ENCODE measurements at places on chromosomes 1 and 21.

GRCh38 chr1:52862666-52863458 lies 20.3 kb downstream of the ZYG11A start:
- no peak for DNase-seq

DNA sequence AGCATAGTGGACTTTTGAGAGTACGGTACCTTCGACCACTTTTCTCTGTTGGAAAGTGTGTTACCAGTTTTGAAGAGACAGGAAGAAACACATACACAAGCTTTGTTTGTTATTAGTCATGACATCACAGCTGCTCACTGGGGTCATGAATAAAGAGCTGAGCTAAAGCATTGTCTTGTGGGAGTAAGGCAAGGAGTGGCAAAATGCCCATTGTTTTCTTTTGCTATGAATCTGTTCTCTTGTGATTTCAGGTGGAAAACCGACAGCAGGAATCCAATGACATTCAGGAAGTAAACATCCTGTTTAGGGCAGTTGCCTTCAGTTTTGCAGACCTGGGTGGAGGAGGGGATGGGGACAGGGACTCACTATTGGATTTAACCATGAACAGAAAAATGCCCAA lies 66.2 kb downstream of the RGL1 start:
- no peak for DNase-seq

- no peak for DNase-seq
These were observed 463.4 kb downstream of the CAMTA1 start for GRCh38 chr1:7248549-7249199.

DNA sequence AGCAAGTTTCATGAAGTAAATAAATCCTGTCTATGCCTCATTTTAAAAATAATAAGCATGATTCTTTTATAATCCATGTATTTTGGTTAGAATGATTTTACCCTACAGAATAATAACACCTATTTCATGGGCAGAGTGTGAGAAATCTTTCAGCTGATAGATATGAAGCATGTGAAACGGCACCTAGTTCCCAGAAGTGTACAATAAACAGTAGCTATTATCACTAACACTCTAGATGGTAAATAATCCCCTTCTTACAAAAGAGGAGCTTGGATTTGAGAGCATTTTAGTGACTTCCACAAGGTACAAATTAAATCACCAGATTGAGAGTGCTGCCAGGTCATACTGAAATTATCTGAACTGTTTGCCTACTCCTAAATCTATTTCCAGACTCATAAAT lies 95.3 kb upstream of the NRIP1 start:
- no peak for DNase-seq

- no peak for DNase-seq
These were observed 5.1 kb upstream of the CAPN8 start for GRCh38 chr1:223670458-223671159.

GRCh38 chr1:204928671-204929486 lies 58.2 kb downstream of the NFASC start:
- DNase-seq: no peak

GRCh38 chr1:31753707-31754349 lies 10.3 kb downstream of the ADGRB2 start:
- DNase-seq: no peak

Data from activated B cell treated with CpG ODN at 0.5 μM for 24 hours (primary cell).